ENCODE measurements at places on chromosomes 12 and 14.

DNA sequence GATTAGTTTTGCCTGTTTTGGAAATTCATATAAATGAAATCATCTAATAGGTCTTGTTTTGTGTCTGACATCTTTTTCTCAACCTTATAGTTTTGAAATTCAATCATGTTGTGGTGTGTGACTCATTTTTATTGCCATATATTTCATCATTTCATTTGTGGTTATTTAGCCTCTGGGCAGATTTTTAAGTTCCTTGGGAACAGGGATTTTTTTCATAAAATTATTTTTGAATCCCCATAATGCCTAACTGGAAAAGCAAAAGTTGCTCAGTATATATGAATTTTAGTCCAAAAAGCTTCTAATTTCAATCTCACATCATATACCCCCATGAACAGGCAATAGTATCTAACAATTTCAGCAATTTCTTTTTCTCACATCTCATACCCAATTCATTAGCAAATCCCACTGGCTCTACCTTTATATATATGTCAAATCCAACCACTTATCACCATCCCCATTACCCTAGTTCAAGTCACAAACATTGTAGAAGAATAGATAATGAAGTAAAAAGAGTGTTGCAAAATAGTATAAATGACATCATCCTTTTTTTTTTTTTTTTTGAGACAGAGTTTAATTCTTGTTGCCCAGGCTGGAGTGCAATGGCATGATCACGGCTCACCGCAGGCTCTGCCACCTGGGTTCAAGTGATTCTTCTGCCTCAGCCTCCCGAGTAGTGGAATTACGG lies 2.6 kb upstream of the OR6J1 start:
- no peak for DNase-seq

GRCh38 chr14:24475261-24475660 lies 32.7 kb upstream of the SDR39U1 start:
- DNase-seq, result no peak

- no peak for DNase-seq
These were observed 80.8 kb downstream of the PRIMA1 start for GRCh38 chr14:93707475-93707874.

GRCh38 chr14:64197996-64198395 lies 96.2 kb downstream of the ESR2 start:
- no peak for DNase-seq

DNA sequence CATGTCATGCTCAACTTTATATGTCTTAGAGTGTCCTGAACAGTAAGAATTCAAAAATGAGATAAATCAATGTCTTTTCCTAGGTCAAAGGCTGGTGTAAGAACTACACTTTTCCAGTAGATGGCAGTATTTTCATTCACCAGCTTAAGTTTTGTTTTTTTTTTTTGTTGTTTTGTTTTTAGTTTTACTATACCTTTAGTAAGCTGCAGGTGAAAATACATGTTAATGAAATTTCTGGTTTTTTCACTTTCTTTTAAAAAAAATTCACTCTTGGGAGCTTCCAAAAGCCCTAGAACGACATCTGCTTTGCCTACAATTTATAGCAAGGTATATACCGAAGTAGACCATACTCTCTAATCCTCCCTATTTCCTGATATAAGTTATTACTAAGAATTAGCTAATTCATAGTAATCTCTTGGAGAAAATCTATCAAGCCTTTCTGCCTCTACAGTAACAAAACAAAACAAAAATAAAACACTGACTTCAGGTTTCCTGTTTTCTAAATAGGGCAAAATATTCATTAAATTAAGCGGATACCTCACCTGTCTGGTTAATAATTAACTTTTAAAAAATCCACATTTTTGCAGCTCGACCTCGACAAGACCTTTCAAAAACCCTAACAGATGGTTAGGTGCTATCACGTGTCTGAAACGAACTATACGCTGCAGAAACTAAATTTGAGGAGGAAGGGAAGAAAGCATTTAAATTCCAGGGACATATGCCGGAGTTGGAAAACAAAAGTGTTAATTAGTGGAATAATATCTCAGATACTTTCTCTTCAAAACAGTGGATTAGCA lies 2.7 kb upstream of the SAMD4A start:
- DNase-seq, result no peak

DNA sequence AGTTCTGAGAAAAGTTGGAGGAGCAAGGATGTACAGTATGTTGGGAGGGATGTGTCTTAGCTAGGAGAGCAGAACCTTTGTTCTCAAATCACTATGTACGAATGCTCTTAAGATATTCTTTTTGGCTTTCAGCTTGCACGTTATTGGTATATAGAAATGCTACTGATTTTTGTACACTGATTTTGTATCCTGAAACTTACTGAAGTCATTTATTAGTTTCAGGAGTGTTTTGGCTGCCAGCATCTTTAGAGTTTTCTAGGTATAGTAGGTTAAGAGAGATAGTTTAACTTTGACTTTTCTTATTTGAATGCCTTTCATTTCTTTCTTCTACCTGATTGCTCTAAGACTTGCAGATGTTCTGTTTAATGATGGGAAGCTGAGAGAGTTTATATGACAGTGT lies 442.8 kb upstream of the FBXO33 start:
- DNase-seq, result no peak

GRCh38 chr12:34604227-34604626 lies 581.9 kb downstream of the ALG10 start:
- DNase-seq, result no peak
